Tibial artery (tissue), 4 donors: ENCODE measurements at places on chromosomes 5 and 9.

DNA sequence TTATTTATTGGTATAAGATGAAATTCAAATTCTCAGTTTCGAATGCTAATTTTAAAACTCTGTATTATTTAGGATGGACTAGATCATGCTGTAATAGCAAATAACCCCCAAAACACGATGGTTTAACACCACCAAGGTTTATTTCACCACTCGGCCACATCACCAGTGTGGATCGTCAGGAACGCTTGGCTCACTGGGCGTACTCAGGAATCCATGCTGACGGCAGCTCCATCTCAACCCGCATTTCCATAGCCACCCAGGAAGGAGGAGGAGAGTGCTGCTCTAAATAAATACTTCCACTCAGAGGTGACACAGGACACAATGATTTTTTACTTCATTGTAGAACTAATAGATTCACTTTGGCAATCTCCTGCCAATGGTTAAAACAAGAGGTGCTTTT lies 347.4 kb downstream of the SH3GL2 start:
- H3K27me3 ChIP-seq, result no peaks in the 10 kb centered on the region
- no peaks in the 10 kb centered on the region for H3K36me3 ChIP-seq
- H3K27ac ChIP-seq, result no peak overlapping the region
- no peak overlapping the region for H3K4me3 ChIP-seq

- H3K27me3 ChIP-seq, result no peaks in the 10 kb centered on the region
- DNase-seq, result no peak
- no peak overlapping the region for H3K27ac ChIP-seq
- no peaks in the 10 kb centered on the region for H3K4me1 ChIP-seq
These were observed 41.2 kb upstream of the RAPGEF1 start for GRCh38 chr9:131781069-131781468.

DNA sequence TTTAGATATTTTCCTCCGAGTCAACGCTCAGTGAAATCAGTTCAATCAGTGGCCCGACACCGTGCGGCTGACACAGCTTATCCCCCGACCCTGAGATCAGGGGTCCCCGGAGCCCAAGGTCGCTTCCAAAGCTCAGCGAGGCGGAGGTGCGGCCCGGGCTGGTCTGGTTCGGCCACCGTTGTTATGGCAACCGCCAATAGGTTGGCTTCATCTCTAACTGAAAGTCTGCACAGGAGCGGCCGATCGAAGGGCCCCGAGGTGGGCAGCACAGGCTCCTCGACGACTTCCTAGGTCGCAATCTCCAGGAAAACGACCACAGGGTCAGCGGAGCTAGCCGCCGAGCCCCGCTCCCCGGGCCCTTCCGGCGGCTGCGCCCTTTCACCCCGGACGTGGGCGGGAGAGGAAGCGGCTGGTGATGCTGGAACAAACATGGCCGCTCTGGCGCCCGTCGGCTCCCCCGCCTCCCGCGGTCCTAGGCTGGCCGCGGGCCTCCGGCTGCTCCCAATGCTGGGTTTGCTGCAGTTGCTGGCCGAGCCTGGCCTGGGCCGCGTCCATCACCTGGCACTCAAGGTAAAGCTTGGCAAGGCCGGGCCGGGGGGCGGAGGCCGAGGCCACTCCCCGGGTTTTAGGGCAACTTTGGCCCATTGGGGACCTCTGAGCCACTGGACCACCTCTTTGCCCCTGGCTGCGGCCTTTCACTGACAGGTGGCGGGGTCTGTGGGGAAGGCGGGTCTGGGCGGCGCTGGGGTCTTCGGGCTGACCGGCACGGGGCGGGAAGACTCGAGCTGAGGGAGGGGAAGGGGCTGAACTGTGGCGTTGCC lies at the start of gene GPR107:
Gene GPR107 (plus strand): TSS at position 403 of the 821 bp plus-strand sequence. CDS start 27 bp downstream, at position 430.
- peak within 1 kb of the TSS; percentile 90 for H3K27ac ChIP-seq
- peak; percentile 70 for DNase-seq
- peak within 1 kb of the TSS; percentile 82 for H3K4me3 ChIP-seq
- peaks cover 3% of the 10 kb centered on the region for H3K4me1 ChIP-seq
- peaks cover 7% of the 10 kb centered on the region for H3K36me3 ChIP-seq

DNA sequence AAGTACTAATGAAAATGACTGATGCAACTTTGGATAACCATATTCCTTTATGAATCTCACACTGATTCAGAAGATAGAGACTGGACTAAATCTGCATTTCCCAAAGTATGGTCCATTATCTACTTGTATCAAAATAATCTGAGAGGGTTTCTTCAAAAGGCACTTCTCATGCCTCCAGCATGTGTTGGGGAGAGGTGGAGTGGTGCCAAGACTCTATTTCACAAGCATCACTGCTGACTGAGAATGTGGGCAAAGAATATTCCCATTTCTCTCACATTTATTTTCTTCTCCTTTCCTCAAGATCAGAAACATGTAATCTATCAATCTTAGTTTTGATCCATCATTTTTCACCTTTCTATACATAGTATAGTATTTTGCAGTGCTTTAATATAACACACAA lies 135.4 kb downstream of the GABRB2 start:
- peak; percentile 26 for DNase-seq
- no peaks in the 10 kb centered on the region for H3K27me3 ChIP-seq
- no peak overlapping the region for H3K4me3 ChIP-seq
- H3K4me1 ChIP-seq, result no peaks in the 10 kb centered on the region
- no peaks in the 10 kb centered on the region for H3K36me3 ChIP-seq

GRCh38 chr5:113187906-113188305 lies 211.3 kb downstream of the DCP2 start:
- H3K27me3 ChIP-seq, result no peaks in the 10 kb centered on the region
- no peak overlapping the region for H3K27ac ChIP-seq
- no peak overlapping the region for H3K4me3 ChIP-seq
- no peaks in the 10 kb centered on the region for H3K36me3 ChIP-seq
- H3K4me1 ChIP-seq, result no peaks in the 10 kb centered on the region
- DNase-seq, result no peak

GRCh38 chr9:97502222-97502983 lies 937 bp downstream of the TMOD1 start:
- peak overlapping the region; percentile 94 for H3K27ac ChIP-seq
- no peaks in the 10 kb centered on the region for H3K36me3 ChIP-seq
- H3K27me3 ChIP-seq, result no peaks in the 10 kb centered on the region
- H3K4me1 ChIP-seq, result no peaks in the 10 kb centered on the region
- H3K4me3 ChIP-seq, result peak overlapping the region; percentile 99

- no peak overlapping the region for H3K4me3 ChIP-seq
- no peaks in the 10 kb centered on the region for H3K4me1 ChIP-seq
- H3K27me3 ChIP-seq, result no peaks in the 10 kb centered on the region
- H3K27ac ChIP-seq, result no peak overlapping the region
These were observed 325.6 kb downstream of the ZSWIM6 start for GRCh38 chr5:61657686-61658085.

GRCh38 chr5:164098531-164098930 lies 593.1 kb downstream of the MAT2B start:
- no peak for DNase-seq
- no peak overlapping the region for H3K27ac ChIP-seq
- H3K27me3 ChIP-seq, result no peaks in the 10 kb centered on the region
- H3K4me3 ChIP-seq, result no peak overlapping the region

- no peak for DNase-seq
- H3K27ac ChIP-seq, result no peak overlapping the region
- no peaks in the 10 kb centered on the region for H3K27me3 ChIP-seq
These were observed 52.8 kb upstream of the RAI14 start for GRCh38 chr5:34603378-34603777.

GRCh38 chr5:132115375-132115774 lies 41.8 kb downstream of the CSF2 start:
- no peaks in the 10 kb centered on the region for H3K27me3 ChIP-seq
- no peaks in the 10 kb centered on the region for H3K36me3 ChIP-seq
- DNase-seq, result no peak
- H3K4me3 ChIP-seq, result no peak overlapping the region
- H3K4me1 ChIP-seq, result no peaks in the 10 kb centered on the region

GRCh38 chr9:133002147-133003070 lies 23.9 kb downstream of the GFI1B start:
- DNase-seq, result no peak
- H3K27ac ChIP-seq, result no peak overlapping the region
- H3K4me1 ChIP-seq, result no peaks in the 10 kb centered on the region
- no peaks in the 10 kb centered on the region for H3K36me3 ChIP-seq
- no peak overlapping the region for H3K4me3 ChIP-seq
- peaks cover 80% of the 10 kb centered on the region for H3K27me3 ChIP-seq

- no peaks in the 10 kb centered on the region for H3K4me1 ChIP-seq
- no peak overlapping the region for H3K27ac ChIP-seq
- H3K4me3 ChIP-seq, result no peak overlapping the region
- H3K36me3 ChIP-seq, result no peaks in the 10 kb centered on the region
- no peak for DNase-seq
- no peaks in the 10 kb centered on the region for H3K27me3 ChIP-seq
These were observed 149.4 kb downstream of the MACROH2A1 start for GRCh38 chr5:135249658-135250057.

DNA sequence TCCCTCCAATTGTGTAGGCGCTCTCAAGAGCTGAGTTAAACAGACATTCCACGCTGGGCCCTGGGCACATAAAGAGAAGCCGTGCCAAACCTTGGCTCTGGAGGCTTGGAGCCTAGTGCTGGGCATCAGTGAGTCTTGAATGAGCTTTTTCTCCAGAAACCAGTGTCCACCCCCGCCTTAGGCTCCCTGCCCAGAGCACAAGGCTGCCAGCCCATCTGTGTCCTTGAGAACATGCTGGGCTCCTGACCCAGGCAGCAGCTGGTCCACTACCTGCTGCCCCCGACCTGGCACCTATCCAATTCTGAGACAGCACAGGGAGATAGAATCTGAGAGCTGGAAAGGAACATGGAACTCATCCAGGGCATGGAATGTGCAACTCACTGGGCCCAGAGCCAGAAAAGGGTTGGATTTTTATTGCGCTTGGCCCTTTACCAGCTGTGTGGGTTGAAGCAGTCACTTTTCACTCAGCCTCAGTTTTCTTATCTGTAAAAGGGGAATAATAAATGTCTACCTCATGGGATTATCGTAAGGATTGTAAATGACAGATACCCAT lies 92.4 kb upstream of the CPLX2 start:
- no peak overlapping the region for H3K27ac ChIP-seq
- H3K36me3 ChIP-seq, result no peaks in the 10 kb centered on the region
- DNase-seq, result no peak
- no peaks in the 10 kb centered on the region for H3K4me1 ChIP-seq
- H3K27me3 ChIP-seq, result peaks cover 7% of the 10 kb centered on the region
- H3K4me3 ChIP-seq, result no peak overlapping the region

DNA sequence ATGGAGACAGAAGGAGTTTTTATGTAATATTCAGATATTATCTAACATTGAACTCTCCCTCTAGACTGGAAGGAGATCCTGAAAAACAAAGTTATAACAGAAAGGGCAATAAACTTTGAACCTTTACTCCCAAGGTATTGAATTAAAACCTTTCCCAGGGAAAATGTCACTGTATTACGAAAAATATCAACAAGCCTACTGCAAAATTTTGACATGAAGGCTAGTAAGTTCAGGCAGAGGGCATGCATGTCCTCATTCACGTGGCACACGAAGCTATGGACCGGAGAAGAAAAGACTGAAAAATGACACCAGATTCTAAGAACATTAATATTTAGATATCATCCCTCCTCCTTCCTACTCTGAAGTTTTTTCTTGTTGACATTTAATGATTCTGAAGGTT lies 638.8 kb downstream of the LRRC70 start:
- H3K36me3 ChIP-seq, result no peaks in the 10 kb centered on the region
- no peaks in the 10 kb centered on the region for H3K27me3 ChIP-seq
- no peaks in the 10 kb centered on the region for H3K4me1 ChIP-seq

- no peaks in the 10 kb centered on the region for H3K4me1 ChIP-seq
- no peaks in the 10 kb centered on the region for H3K27me3 ChIP-seq
- no peak overlapping the region for H3K27ac ChIP-seq
- no peaks in the 10 kb centered on the region for H3K36me3 ChIP-seq
These were observed 76.2 kb downstream of the NRG2 start for GRCh38 chr5:139966856-139967255.

DNA sequence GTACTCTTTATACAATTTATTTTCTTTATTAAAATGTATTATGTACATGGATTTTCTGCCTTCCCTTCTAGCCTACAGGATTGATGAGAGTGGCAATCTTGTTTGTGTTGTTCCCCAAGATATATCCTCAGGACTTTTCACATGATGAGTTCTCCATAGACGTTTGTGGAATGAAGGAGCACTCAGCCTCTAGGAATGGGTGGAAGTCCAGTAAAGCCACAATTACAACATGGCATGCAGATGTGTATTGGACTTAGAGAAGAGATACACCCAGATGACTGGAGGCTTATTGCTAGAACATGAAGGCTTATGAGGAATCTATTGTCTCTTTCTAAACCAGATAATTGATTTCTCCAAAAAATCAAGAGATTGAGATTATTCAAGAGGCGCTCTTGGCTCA lies 8.2 kb upstream of the DOCK2 start:
- H3K4me3 ChIP-seq, result no peak overlapping the region
- no peaks in the 10 kb centered on the region for H3K36me3 ChIP-seq
- no peak overlapping the region for H3K27ac ChIP-seq
- H3K27me3 ChIP-seq, result no peaks in the 10 kb centered on the region

- no peak overlapping the region for H3K4me3 ChIP-seq
- no peaks in the 10 kb centered on the region for H3K4me1 ChIP-seq
- H3K36me3 ChIP-seq, result no peaks in the 10 kb centered on the region
- no peak for DNase-seq
- no peak overlapping the region for H3K27ac ChIP-seq
These were observed 34.1 kb downstream of the CRHBP start for GRCh38 chr5:76986825-76987526.

GRCh38 chr5:89397096-89397495 lies 514.1 kb upstream of the MEF2C start:
- peak overlapping the region; percentile 32 for H3K27ac ChIP-seq
- peaks cover 13% of the 10 kb centered on the region for H3K4me1 ChIP-seq
- no peaks in the 10 kb centered on the region for H3K27me3 ChIP-seq
- no peak for DNase-seq
- no peaks in the 10 kb centered on the region for H3K36me3 ChIP-seq
- no peak overlapping the region for H3K4me3 ChIP-seq

GRCh38 chr5:106940301-106940846 lies 730.4 kb downstream of the EFNA5 start:
- no peaks in the 10 kb centered on the region for H3K27me3 ChIP-seq
- H3K36me3 ChIP-seq, result no peaks in the 10 kb centered on the region
- no peak for DNase-seq

DNA sequence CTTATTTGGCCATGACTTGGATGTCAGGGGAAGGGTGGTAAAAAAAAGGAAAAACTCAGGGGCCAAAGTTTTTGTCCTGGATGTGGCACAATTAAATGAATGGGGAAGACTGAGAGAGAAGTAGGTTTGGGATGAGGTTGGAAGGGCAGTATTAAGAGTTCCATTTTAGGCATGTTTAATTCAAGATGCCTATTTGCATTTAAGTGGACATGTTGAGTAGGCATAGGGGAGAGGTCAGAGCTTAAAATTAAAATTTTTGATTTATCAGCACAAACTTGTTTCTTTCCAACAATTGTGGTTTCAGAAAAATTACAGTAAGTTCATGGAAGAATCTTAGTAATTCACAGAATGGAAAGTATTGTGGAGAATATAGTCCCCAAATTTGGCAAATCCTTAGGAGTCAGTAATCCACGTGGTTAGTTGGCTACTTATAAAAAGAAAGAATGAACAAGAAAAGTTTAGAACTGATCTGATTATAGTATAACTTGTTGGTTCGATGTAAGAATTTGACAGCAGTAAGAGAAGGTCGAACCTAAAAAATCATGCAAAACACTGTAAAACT lies 265.9 kb downstream of the SAXO1 start:
- H3K36me3 ChIP-seq, result no peaks in the 10 kb centered on the region
- H3K4me3 ChIP-seq, result no peak overlapping the region
- H3K4me1 ChIP-seq, result no peaks in the 10 kb centered on the region
- H3K27me3 ChIP-seq, result no peaks in the 10 kb centered on the region
- no peak for DNase-seq
